ENCODE measurements at places on chromosomes 3 and 15.

DNA sequence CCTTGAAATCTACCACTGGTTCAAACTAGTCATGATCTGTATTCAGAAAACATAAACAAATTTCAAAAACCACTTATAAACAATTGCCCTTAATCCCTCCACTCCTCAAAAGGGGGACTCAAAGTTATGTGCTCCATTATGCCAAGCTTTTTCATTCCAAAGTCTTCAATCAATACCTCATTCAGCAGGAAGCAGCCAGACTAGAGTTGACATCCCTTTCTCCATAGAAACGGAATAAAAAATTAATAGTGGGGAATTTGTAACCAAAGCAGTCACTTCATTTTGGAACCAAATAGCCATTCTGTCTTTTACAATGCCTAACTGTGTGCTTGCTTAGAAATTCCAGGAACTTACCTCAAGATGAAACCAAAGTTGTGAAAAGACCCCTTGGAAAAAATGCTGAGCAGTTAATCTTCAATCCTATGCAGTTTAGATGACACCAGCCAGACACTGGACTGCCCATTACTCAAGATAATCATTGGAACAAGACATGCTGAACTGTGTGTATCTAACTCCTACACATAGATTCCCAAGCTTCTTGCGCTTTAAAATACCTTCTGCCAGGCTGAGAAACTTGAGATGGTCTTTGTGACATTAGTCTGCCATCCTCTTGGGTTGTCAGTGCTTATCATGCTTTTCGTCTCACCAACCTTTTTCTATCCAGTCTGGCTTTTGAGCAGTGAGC, 406.2 kb downstream of the PLOD2 start:
- DNase-seq: no peak

- no peak for DNase-seq
These were observed 113.3 kb upstream of the AGTR1 start for GRCh38 chr3:148584438-148584837.

DNA sequence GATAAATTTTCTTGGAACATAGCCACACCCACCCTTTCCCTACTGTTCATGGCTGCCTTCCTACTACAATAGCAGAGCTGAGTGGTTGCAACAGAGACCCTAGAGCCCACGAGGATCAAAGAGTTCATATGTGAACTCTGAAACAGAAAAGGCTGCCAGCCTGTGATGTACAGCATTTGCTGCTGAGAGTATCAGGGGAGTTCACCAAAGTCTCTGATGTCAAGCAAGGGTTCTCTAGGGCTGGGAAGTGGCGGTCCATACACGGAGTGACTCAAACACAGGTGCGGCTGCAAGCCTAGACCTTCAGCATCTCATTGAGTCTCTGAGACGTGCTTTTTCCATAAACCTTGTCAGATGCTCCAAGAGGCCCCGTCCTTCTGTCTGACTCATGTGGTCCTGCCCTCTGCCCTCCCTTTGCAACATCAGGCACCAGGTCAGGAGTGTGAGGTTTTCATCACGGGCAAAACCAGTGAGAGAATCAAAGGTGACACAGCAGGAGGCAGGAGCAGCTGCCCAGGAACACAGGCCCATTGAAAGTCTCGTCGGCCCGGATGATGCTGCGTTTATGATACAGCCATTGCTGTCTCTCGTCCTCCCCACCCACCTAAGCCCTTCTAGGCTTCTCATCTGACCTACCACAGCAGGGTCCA, 42.9 kb downstream of the PCSK6 start:
- DNase-seq: no peak

GRCh38 chr15:63453186-63453905, 51.0 kb upstream of the USP3 start:
- DNase-seq: no peak

GRCh38 chr3:177887475-177887874, 648.8 kb upstream of the KCNMB2 start:
- DNase-seq: no peak

- DNase-seq: no peak
These were observed 5.7 kb upstream of the CHRNA3 start for GRCh38 chr15:78626381-78626995.

- no peak for DNase-seq
These were observed 94.6 kb downstream of the THRB start for GRCh38 chr3:24400015-24400414.

DNA sequence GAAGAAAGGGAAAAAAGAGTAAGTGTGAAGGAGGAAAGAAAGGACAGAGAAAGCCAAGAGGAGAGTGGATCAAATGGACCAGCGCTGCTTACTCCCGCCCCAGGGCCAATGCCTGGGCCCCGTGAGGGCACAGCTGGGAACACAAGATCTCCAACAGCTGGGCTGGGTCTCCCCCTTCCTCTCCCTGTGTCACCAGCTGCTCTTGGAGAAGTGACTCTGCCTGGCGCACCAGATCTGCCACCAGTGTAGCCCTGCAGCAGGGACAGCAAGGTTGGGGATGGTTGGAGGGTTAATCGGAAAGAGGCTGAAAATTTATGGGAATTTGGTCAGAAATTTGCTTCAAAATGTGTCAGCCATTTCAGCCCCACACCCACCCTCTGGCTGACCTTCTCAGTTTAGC, 8.4 kb downstream of the CDAN1 start:
- DNase-seq: no peak

DNA sequence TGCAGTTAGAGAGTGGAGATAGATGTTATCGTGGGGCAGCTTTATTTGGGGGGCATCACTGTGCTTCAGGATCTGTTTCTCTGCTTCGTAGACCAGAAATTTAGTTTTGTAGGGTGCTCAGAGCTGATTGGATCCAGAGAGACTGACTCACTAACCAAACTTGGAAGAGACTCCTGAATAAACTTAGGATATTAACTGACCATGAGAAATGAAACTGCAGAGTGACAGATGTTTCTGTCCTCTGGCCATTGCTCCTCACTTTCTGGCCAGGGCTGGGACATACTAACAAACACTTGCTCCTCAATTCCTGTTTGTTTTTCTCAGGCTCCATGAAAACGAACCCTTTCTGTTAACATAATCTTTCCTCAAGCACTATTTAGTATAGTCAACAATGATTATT, 4.3 kb downstream of the ZNF592 start:
- no peak for DNase-seq

DNA sequence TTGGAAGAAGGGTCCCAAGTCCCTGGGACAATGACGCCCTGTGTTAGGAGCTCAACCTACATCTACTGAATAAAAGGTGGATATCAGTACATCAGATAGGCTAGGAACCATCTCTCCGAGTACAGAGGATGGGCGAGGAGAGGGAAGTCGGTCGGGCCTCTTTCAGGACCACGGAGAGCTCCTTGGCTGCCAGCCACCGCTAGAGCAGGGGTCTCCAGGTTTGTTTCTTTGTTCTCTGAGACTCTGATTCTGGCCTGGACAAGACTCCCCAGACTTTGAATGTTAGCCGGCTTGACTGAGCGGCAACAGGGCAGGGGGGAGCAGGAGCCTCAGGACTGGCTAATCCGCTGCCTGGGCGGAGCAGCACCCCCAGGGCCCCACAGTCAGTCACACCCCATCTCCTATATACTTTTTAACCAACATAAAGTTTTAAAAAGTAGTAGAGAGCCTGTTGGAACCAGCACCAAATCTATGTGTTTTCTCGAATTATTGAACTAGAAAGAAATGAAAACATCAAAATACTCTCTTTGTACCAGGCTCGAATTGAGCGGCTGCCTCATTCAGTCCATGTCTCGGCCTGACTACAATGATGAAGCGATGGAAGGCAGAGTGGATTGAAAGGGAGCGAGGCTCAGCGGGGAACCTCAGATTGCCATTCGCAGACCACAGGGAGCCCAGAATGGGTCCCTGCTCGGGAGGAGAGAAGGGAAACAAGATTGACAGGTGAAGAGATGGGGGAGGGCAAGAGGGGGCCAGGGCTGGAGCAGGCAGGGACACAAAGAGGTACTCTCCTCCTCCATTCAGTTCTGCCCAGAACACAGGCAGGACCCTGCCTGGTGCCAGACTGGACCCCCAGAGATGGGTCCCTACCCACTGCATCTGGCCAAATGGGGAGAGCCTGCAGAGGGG, 131.6 kb downstream of the TPRA1 start:
- DNase-seq: peak; percentile 65

DNA sequence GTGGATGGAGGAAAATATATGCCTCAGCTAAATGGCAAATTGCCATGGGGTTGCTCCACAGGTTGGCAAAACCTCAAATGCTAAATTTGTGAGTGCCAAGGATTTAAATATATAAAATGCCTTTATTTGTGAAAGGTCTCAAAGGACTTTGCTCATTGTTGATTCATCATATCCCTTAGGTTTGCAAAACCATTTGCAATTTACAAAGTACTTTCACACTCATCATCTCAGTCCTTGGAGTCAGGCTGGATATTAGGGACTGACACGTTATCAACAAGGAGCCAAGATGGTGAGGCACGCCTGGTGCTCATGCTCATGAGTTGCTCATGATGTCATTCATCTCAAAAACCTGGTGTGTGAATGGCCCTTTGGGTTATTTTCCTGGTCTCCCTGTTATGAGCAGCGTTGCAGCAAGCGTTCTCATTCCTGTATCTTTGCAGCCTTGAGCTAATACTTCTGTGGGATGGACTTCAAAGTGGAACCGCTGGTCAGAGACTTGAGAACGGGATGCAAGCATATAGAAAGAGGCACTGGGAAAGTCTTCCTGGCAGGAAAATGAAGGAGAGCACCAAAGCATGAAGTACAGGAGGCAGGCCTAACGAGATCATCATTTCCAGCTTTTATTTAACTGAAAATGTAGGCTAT, 66.0 kb downstream of the MYO1E start:
- DNase-seq: no peak

DNA sequence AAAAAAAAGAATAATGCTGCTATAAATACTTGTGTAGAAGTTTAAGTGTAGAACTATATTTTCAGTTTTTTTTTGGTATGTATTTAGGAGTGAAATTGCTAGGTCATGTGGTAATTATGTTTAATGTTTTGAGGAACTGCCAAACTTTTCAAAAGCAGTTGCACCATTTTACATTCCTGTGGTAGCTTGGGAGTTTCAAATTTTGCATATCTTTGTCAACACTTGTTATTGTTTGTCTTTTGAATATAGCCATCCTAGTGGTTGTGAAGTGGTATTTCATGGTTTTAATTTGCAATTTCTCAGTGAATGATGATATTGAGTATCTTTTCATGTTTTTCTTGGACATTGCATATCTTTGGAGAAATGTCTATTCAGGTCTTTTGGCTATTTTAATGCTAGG, 30.4 kb downstream of the SKIL start:
- no peak for DNase-seq

- DNase-seq: no peak
These were observed 30.1 kb downstream of the PXYLP1 start for GRCh38 chr3:141261472-141262307.

DNA sequence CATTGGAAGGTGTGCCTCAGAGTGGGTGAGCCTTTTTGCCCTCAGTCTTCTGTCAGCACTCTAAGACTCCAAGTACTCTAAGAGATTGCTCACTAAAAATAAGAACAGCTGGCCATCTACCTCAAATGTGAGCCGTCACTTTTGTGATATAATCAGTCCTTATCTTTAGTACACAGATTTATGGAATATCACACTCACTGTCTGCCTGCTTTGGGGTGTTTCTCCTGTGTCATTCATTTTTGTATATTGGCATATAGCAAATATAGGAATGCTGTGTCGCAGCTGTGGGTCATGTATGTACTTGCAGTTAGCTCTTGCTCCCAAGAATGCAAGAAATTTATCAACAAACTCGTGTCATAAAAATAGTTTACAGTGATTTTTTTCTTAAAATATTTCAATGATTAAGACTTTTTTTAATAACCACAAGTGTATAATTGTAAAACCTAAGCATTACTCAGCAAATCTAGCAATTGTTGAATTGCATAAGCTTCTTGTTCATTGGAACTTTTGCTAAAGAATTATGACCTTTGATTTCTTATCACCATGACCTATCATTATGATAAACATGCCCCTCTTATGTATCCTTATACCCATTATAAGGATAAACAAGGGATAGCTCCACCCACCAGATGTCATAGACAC, 18.8 kb downstream of the SETD5 start:
- no peak for DNase-seq

DNA sequence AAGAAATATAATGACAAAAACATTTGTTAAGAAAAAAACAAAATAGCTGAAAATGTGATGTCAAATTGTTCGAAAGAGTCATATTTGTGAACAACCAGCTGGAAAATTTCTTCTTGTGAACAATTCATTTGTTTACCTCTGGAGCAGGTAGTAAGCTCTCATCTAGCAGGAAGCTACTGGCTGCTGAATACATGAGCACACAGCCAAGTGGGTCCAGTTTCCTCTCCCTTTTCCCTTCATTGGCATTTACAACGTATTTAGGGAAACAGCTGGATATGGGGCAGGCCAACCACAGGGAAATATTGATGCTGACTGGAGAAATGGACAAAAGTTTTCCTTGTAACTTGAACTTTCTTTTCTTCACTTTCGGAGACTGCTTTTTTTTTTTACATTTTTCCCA, 1354.7 kb upstream of the EPHA6 start:
- DNase-seq: peak; percentile 16

DNA sequence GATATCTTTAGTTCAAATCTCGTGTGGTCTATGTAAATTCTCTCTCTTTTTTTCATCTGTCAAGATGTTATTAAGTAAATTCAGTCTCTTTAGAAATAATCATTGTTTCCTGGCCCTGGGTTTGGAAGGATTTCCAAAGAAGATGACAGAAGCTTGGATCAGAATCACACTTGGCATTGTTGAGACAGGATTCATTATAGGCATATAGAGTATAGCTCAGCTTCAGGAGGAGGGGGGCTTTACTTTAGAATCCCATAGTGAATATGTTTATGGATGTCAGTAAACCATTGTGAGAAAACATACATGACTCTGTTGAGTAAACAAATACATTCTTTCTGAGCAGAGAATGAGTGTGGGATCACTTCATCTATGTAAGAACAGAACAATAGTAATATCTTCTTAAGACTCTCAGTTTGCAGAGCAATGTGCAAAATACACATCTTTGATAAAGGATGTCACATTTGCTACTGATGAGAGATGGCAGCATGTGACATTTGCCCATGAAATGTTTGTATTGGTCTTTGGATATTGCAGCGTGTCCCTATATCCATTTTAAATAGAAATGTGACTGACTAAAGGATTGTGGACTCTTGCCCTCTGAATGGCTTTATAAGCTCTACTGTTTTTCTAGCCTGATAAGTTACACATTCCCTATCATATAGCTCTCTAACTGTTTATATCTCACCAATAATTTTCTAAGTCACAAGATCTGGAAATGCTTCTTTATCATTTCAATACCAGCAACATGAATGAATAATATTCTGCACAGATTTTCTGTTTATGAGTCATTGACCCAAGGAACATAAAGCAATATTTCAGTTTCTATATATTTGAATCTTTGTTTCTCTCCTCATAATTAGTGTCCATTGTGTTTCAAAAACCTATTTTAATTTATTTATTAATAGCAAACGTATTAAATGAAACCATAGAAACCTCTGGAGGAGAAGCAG, 95.6 kb upstream of the THRB start:
- DNase-seq: no peak

DNA sequence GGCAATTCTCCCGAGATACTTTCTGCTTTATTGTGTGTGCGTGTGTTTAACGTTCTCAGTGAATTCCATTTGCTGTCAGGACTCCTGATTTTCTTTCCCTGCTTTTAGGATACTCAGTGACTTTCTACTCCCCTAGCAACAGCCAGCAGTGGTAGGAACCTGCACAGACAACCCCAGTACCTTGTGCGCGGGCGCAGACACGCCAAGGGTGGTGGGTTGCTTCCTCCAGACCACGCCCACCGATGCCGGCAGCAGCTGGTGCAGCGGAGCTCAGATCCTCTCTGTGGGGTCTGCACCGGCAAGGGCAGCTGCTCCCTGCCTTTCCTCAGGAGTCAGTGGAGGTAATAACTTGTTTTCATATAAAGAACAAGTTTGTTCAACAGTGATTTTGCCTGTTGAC, 225.1 kb upstream of the NDN start:
- peak; percentile 20 for DNase-seq

Data from right hindlimb (tissue), 1 donor.